ENCODE measurements at places on chromosomes 7 and 10.

- peak; percentile 25 for DNase-seq
Measured at GRCh38 chr7:112869111-112869774, 79.0 kb upstream of the TMEM168 start.

- no peak for DNase-seq
Measured at GRCh38 chr7:43565786-43566185, 17.1 kb upstream of the STK17A start.

DNA sequence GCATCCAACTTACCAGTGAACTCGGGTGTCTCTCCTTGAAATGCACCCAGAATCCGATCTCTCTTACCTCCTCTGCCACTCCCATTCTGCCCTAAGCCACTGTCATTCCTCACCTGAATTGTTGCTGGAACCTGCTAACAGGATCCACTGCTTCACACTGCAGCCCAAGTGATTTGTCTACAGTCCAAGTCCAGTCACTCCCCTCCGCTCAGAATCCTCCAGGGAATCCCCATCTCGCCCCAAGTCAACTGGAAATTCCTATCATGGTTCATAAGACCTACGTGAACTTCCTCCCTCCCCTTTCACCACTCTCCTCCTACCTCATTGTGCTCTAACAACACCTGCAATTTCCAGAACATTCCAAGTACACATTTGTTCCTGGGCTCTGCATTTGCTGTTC lies 91.3 kb downstream of the SCRN1 start:
- DNase-seq: peak; percentile 55

DNA sequence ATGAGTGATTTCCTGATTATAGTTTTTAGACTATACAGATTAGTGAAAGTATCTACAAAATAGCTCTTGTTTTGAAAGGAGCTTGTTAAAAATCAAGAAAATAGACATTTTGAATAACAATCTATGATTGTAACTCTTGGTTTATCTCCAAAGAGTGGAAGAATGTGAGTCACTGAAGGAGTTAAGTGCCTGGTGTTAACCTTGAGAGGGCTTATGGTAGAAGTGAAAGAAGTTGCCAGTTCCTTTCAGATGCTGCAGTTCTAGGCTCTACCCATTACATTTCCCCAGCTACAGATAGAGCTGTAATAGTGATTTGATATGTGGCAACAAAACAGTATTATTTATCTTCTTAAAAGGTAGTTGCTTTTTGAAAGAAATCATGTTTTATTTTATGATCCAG lies 12.7 kb downstream of the NRBF2 start:
- DNase-seq: no peak

Measured in NCI-H226 (cell line).